ENCODE measurements at places on chromosomes 13 and 19. TPM values are rescaled to one million over a fixed set of nuclear protein-coding genes. Genes with fewer than 3 reads are reported as not detected.
A peak's percentile ranks its signal among the peaks of the same experiment; 100 is the strongest.

Gene SLC6A16
- polyA plus RNA-seq, result 5.0 TPM

- peak; percentile 95 for DNase-seq
These were observed 30.4 kb upstream of the CYP4F8 start for GRCh38 chr19:15584541-15585115.

DNA sequence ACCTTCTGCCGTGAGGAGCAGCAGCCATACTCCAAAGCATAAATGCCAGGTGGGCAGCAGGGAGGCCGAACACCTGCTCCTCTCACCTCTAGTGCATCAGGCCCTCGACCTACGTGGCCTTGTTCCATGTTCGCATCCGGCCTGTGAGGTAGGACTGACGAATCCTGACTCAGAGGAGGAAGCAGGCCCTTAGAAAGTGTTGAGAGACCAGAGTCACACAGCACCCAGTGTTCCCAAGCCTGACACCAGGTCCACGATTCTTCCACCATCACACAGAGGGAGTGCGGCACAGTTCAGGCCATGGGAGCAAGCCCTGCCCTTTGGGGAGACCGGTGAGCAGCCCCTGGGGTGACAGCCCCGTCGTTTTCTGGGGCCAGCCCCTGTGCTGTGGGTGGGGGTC lies 14.7 kb downstream of the ATP12A start:
- DNase-seq, result no peak

DNA sequence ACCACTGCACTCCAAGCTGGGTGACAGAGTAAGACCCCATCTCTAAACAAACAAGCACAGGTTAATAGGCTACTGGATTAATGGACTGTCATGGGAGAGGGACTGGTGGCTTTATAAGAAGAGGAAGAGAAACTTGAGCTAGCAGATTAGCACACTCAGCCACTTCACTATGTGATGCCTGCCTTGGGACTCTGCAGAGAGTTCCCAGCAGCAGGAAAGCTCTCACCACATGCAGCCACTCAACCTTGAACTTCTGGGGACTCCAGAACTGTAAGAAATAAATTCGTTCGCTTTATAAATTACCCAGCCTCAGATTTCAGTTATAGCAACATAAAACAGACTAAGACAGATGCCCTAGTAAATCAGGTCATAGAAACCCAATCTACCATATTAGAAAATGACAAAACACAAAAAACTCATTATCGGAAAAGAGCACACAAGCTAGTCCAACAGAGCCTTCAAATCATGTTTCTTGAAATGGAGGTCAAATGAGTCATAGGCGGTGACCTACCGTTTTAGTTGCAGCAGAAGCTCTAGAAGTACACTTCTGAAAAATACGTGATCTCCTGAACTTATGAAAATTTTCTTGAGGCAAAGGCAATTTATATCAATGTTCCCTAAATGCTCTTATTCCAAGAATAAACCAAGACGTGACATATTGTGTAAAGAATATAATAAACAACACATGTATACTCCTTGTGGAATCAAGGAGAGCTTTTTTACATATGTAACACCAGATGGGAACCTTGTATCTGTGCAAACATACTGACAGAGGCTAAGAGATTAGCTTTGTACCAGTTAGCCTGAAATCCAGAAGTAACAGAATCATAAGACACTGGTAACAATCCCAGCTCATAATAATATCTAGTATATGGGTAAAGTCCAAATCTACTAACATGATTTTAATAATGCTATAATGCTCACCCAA lies 340.9 kb upstream of the SGCG start:
- no peak for DNase-seq

- no peak for DNase-seq
These were observed 1160.6 kb downstream of the PCDH9 start for GRCh38 chr13:66069570-66069969.

- DNase-seq, result no peak
These were observed 318.8 kb downstream of the SLITRK1 start for GRCh38 chr13:83563499-83563898.

- DNase-seq, result no peak
These were observed 2.4 kb downstream of the SMIM24 start for GRCh38 chr19:3477951-3478350.
